Prostate gland (tissue), 2 donors: ENCODE measurements at places on chromosomes 2 and 18.

DNA sequence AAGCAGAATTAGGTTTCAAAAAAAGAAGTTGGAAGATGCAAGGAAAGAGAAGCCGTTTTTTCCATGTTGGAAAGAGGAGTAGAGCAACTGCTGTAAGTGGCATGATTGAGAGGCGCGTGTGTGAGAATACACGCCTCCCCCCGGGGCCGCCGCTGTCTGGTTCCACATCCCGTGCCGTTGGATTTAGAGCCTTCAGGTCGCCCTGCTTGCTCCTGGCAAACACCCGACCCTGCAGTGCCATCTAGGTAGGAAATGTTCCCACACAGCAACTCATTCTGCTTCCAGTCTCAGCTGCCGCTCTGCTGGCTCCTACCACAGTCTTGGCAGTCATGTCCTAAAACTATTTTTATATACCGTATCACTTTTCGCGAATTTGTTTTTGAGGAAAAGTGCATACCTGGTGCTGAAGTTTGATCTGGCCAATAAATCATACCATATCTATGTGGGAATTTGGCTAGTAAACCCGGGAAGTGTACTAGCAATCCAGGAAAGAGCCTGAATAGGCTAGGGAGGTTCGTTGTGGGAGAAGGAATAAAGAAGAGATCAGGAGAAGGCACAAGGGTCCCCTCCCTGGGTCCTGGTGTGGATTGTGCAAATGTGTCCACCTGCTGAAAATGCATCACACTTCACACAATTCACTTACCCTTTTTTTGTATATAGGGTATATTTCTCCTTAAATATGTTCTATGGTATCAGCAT, 372.7 kb downstream of the FBXO15 start:
- DNase-seq, result peak; percentile 76

- DNase-seq, result no peak
Measured at GRCh38 chr2:49796266-49796665, 642.0 kb upstream of the FSHR start.

DNA sequence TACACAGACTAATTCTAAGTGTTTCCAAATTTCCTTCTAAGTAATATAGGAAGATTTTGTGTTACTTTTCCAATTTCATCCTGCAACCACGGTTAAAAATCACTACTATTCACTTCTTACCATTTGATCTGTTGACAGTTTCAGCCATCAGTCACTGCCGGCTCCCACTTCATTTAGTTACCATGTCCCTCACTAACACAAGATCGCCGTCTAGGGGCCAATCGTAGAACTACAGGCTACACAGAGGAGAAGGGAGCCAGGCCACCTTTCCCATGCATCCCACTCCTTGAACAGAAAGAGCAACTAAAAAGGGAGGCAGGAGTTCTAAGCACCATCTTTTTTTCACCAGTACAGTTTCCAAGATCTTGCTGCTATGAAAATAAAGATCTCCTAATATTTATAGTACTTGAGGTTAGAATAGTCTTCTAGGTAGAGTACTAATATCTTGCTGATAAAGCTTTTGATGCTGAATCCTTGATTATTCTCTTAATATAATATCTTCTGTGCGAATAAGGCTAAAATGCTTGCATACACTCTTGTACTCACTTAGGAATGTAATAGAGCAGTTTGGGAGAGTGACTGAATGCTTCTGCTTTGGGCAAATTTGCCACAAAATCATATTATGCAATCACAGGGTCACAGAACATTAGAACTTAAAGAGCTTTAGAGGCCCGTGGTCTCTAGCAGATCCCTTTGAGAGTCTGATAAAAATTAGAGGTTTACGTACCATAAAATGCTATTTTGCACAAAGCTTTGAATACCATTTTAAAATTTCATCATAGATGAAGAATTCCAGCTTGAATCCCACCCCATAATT, 39.5 kb upstream of the CYP1B1 start:
- peak; percentile 74 for DNase-seq

DNA sequence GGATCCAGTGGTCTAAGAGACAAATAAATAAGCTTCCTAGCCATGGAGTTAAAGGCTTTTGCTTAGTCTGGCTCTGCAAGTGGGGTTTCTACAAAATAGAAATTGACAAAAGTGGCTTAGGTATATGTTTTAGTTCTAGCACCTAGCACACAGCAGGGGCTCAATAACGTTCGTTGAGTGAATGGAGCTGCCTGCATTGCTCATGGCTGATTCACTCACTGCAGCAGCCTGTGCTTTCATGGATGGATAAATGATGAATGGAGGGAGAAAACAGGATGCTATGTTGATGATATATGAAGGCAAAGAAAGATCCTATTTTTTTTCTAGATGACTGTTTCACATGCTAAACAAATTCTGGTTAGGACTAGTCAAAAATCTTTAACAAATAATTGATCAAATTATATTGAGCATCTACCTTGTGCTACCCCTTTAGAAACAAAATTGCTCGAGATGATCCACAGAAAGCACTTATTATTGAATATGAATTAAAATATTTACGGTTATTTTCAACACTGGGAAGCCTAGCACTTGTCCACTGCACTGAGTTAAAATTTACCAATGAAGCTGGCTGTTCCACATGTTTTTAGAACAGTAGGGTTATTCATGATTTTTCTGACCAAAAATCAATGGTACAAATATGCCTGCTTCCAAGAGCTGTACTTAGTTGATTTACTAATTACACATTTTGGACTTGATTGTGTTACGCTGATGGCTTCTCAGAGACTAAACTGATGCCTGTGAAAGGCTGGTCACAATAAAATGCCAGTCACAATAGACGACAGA, 39.6 kb downstream of the HDHD2 start:
- no peak for DNase-seq

GRCh38 chr2:124609667-124610066, 584.6 kb downstream of the CNTNAP5 start:
- no peak for DNase-seq

- DNase-seq, result no peak
Measured at GRCh38 chr2:99112617-99113016, 28.9 kb upstream of the C2orf15 start.
